ENCODE measurements at places on chromosomes 5 and 9.

DNA sequence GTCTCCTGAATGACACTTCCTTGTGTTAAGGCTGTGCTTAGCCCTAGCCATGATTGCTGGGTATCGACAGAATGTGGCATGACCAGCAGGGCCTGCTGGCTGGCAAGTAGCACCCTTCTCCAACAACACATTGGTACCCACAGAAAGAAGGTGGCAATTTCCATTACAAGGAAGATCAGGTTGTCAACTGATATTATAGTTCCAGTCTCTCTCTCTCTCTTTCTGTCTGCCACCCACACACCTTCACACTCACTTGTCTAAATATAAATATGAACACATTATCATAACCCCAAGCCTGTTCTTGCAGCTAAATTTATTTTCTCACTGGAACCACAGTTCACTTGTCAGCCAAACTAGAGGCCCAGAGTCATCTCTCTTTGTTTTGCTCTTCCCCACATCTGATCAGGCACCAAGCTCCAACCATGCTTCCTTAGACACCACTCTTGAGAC lies 408.1 kb upstream of the PIK3R1 start:
- DNase-seq = no peak

GRCh38 chr5:178332210-178332641 lies 99.6 kb upstream of the PHYKPL start:
- no peak for DNase-seq

GRCh38 chr5:160251406-160252155 lies 22.3 kb downstream of the FABP6 start:
- DNase-seq = no peak

DNA sequence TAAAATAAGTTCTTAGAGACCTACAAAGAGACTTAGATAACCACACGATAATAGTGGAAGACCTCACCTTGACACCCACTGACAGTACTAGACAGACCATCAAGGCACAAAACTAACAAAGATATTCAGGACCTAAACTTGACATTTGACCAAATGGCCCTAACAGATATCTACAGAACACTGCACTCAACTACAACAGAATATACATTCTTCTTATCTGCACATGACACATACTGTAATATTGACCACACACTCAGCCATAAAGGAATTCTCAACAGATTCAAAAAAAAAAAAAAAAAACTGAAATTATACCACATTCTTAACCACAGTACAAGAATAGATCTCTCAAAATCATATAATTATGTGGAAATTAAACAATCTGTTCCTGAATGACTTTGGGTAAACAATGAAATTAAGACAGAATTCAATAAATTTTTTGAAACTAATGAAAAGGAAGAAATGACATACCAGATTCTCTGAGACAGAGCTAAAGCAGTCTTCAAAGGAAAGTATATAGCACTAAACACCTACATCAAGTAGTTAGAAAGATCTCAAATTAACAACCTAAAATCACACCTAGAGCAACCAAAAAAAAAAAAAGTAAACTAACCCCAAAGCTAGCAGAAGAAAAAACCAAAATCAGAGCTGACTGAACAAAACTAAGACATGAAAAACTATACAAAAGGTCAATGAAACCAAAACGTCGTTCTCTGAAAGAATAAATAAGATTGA lies 362.3 kb upstream of the POU5F2 start:
- no peak for DNase-seq

- no peak for DNase-seq
These were observed 33.3 kb downstream of the NKX2-5 start for GRCh38 chr5:173201636-173202265.

GRCh38 chr5:23457780-23458179 lies 49.6 kb upstream of the PRDM9 start:
- no peak for DNase-seq

- no peak for DNase-seq
These were observed 30.2 kb upstream of the HTR4 start for GRCh38 chr5:148684528-148684927.

GRCh38 chr5:90093751-90094485 lies 315.6 kb downstream of the CETN3 start:
- no peak for DNase-seq

DNA sequence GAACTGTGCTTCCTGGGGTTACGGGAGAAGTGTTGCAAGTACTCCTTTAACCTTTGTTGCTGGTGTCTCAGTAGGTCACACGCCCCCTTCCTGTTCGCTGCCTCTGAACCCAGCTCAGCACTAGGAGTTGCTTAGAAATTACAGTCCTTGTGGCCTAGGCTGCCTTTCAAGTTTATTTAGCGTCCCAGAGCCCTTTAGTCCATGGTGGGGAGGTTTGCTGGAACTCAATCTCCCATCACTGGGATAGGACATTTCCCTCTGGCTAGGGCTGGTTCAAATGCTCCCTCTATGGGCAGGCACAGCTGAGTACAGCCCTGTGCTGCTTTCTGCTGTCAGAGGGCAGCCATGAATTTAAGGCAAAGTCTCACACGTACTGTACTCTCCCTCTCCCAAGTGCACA lies 4.7 kb downstream of the IFNA8 start:
- DNase-seq = no peak

DNA sequence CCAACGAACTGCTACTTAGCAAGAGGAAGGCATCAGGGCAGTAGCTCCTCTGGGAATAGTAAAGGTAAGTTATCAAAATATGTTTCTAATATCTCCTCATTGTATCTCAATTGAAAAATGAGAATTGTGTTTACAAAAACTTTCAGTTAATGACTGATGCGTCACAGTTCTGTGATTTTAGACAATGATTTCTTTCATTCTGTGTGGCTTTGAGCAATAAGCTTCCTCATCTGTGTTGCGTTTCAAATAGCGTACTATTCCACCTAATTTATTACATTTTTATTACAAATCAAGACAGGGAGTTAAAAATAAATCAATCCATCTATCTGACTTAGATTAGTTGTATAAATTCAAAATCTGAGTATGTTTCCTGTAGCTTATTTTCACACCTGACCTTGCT lies 145.0 kb downstream of the CAAP1 start:
- no peak for DNase-seq

- DNase-seq = no peak
These were observed 257.7 kb downstream of the EPB41L4A start for GRCh38 chr5:112161392-112161748.

- DNase-seq = no peak
These were observed 241.1 kb upstream of the ATP10B start for GRCh38 chr5:161093100-161093499.

- no peak for DNase-seq
These were observed 21.0 kb upstream of the C5orf58 start for GRCh38 chr5:170211575-170212334.

DNA sequence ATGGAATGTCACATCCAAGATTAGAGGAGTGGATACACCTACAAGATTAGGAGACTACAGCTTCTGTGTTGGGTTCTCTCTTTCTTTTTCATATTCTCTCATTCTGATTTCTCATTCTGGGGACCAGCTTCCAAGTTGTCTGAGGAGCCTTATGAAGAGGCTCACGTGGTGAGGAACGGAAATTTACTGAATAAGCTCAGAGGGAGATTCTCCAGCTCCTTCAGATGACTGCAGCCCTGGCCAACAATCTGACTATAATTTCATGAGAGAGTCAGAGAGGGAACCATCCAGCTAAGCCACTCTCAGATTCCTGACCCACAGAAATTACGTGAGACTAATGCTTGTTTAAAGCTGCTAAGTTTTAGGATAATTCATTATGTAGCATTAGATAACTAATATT lies 27.1 kb upstream of the TENT2 start:
- no peak for DNase-seq

DNA sequence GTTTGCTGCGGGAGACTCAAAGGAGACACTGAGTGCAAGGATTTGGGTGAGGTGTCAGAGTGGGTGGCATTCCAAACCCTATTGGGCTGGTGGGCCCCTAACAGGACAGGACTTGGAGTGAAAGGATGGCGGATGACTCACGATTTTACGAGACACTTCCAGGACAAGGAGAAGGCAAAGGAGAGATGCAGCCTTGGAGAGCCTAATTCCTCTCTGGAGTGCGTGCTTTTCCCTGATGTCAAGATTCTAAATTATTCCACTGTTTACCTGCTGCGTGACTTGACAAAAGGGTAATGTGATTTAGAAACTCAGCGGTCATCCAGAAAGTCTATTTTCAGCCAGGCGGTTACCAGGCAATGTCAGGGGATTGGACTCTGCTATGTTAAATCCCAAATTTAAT lies 41.6 kb upstream of the CD180 start:
- DNase-seq = no peak

- no peak for DNase-seq
These were observed 17.9 kb downstream of the ZSWIM6 start for GRCh38 chr5:61349935-61350334.

- DNase-seq = no peak
These were observed 67.2 kb downstream of the PRLR start for GRCh38 chr5:35162848-35163709.
